T-cell (primary cell): ENCODE measurements at places on chromosomes 11 and 22. TPM values are rescaled to one million over a fixed set of nuclear protein-coding genes. Genes with fewer than 3 reads are reported as not detected.

- DNase-seq = no peak
Measured at GRCh38 chr11:66918741-66919140, 39.4 kb downstream of the PC start.

GRCh38 chr11:132728026-132728425 lies 804.3 kb downstream of the OPCML start:
- DNase-seq = no peak

Gene TXNRD2
- total RNA-seq = 28.0 TPM

Gene AHNAK
- total RNA-seq = 267 TPM

Gene RAB39A
- total RNA-seq = not detected

- no peak for DNase-seq
Measured at GRCh38 chr22:17705546-17705945, 67.0 kb downstream of the BCL2L13 start.

- no peak for DNase-seq
Measured at GRCh38 chr11:116539836-116540418, 232.9 kb downstream of the BUD13 start.

Gene RTCB
- 35.8 TPM for total RNA-seq

- DNase-seq = no peak
Measured at GRCh38 chr11:13603661-13604060, 64.8 kb upstream of the FAR1 start.

GRCh38 chr11:47256374-47256773 lies 1.4 kb upstream of the NR1H3 start:
- DNase-seq = no peak

DNA sequence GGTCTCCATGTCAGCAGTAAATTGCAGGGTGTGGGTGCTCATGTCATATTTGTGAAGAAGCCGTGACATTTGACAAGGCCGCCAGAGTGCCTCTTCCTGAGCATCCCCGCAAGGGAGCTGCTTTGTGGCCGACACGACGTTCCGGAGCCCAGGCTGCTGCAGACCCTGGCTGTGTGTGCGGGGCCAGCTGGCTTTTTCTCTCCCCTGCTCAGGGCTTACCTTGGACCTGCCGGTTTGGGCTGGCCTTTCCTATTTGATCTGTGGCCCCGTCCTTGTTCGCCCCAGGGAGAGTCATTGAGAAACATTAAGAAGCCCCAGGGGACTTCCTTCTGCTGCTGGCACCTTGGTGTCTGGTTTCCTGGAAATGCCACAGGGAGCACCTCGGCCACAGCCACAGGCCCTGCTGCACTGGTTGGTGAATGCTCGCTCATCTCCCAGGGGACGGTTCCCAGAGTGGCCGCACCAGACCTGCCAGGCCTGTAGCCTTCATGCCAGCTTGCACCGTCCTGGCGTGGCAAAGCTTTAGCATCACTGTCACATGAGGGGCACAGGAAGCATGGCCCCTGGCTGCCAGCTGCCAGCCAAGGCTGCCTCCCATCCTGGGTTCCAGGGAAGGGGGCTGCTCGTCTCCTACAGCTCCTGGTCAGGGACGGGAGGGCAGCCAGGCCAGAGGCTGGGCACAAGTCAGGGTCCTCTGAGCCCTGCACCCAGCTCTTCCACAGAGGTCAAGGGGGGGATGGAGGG lies 5.4 kb downstream of the GRK2 start:
- DNase-seq = peak; percentile 43

GRCh38 chr11:1218788-1219445 lies 3.9 kb upstream of the MUC5B start:
- no peak for DNase-seq

Gene OR51B5
- total RNA-seq = not detected

- DNase-seq = no peak
Measured at GRCh38 chr11:74465291-74465708, 2.0 kb downstream of the KCNE3 start.

Gene RAC2
- total RNA-seq = 413 TPM

DNA sequence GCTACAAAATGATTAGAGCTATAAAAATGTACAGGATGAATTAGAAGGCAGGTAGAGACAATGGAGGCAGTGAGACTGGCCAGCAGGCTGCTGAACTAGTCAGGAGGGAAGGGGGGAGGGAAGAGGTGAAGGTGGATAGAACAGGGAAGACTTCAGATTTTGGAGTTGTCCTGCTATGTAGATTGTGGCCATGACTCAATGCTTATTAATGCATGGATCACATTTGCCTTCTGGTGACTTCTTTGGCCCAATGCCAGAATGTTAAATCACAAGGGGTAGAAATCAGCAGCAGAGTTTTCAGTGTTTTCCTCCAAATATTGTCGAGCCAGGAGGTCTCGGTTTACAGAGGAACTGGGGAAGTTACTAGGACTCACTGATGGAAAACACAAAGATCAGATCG lies 346.6 kb downstream of the AASDHPPT start:
- DNase-seq = no peak

Gene PGA4
- not detected for total RNA-seq

Gene GAB2
- 5.4 TPM for total RNA-seq

Gene LARGE1
- 6.1 TPM for total RNA-seq

GRCh38 chr11:34331736-34332135 lies 26.1 kb downstream of the ABTB2 start:
- DNase-seq = no peak

- no peak for DNase-seq
Measured at GRCh38 chr11:8870411-8871170, 40.4 kb upstream of the AKIP1 start.

- DNase-seq = no peak
Measured at GRCh38 chr22:20657963-20658362, 116.0 kb upstream of the SERPIND1 start.

DNA sequence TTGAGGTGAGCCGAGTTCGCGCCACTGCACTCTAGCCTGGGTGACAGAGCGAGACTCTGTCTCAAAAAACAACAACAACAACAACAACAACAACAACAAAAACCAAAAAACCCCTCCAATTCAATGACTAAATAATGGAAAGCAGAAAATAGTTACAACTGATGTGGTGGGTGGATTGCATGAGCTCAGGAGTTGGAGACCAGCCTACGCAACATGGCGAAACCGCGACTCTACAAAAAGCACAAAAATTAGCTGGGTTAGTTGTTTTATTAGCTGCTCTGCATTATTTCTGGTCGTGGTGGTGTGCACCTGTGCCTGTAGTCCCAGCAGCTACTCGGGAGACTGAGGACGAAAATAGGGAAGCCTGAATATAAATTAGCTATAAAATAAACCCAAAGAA lies 2.6 kb upstream of the PATL1 start:
- DNase-seq = no peak

Gene MEI1
- 72.9 TPM for total RNA-seq

DNA sequence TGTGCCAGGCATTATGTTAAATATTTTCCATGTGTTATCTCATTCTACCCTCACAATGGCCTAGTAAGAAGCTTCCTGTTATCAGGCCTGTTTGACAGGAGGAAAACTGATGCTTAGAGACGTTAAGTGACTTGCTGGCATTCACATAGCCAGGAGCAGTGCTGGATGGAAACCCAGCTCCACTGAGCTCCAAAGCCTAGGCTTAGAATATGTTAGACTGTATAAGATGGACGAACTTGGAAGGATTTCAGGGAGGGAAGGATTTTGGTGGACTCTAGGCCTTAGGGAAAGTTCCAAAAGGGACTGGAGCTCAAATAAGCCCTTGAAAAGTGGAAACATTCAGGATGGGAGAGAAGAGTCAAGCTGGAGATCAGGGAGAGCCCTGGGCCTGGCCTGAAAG lies 2.1 kb downstream of the CD44 start:
- no peak for DNase-seq
